H1 (cell line): ENCODE measurements at places on chromosomes 12 and 14. TPM values are rescaled to one million over a fixed set of nuclear protein-coding genes. Genes with fewer than 3 reads are reported as not detected.

DNA sequence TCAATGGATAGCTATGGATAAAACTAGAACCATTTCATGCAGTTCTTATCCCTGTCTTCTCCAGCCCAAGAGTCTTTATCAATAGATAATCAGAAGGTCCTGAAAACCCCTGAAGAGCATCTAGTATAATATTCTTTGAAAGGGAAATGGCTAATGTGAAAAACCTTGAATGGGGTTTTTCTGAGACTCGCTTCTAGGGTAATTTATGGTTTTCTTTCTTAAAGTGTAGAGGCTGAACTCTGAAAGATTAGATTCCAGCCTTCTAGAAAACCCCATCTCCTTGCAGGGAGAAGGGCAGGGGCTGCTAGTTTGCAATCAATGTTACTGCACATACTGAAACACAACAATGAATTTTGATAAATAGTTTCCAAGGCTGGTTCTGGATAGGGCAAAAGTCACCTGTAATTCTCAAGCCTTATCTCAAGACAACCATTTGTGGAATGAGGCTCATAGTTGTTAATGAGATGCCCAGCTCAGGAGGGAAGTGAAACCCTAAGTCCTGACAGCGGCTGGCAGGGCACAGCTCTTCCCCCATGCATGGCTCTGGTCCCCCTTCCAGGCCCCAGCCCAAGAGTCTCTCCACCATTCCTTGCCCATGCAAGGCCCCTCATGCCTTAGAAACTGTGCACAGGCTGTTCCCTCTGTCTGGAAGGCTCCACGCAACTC, 33.7 kb upstream of the PYGL start:
- DNase-seq, result no peak
- H3K4me3 ChIP-seq, result no peak overlapping the region
- H3K4me1 ChIP-seq, result no peaks in the 10 kb centered on the region
- H3K27ac ChIP-seq, result no peak overlapping the region
- H3K36me3 ChIP-seq, result no peaks in the 10 kb centered on the region

- no peaks in the 10 kb centered on the region for H3K27me3 ChIP-seq
- H3K27ac ChIP-seq, result no peak overlapping the region
- H3K36me3 ChIP-seq, result peaks cover 4% of the 10 kb centered on the region
Observed at GRCh38 chr12:109112720-109113465, 3.5 kb upstream of the ACACB start.

GRCh38 chr14:104189629-104190335, 51.4 kb downstream of the KIF26A start:
- no peak overlapping the region for H3K27ac ChIP-seq
- H3K4me1 ChIP-seq, result no peaks in the 10 kb centered on the region; the same call in 1 of the 2 replicates
- no peaks in the 10 kb centered on the region for H3K36me3 ChIP-seq
- H3K27me3 ChIP-seq, result peaks cover 1% of the 10 kb centered on the region; the same call in 1 of the 2 replicates

- no peaks in the 10 kb centered on the region for H3K36me3 ChIP-seq
- H3K4me3 ChIP-seq, result no peak overlapping the region
- H3K27me3 ChIP-seq, result no peaks in the 10 kb centered on the region
- no peak for DNase-seq
- H3K27ac ChIP-seq, result no peak overlapping the region
Observed at GRCh38 chr14:80847070-80847469, 94.5 kb downstream of the CEP128 start.

GRCh38 chr14:24232645-24233537, at the start of gene GMPR2:
Gene GMPR2, plus strand, starts transcription at chr14:24232929. Its CDS starts 325 bp downstream, at chr14:24233254.
- no peaks in the 10 kb centered on the region for H3K27me3 ChIP-seq
- H3K36me3 ChIP-seq, result peaks cover 31% of the 10 kb centered on the region
- H3K4me3 ChIP-seq, result peak within 1 kb of the TSS; percentile 87
- H3K27ac ChIP-seq, result peak within 1 kb of the TSS; percentile 94
- peaks cover 14% of the 10 kb centered on the region for H3K4me1 ChIP-seq

DNA sequence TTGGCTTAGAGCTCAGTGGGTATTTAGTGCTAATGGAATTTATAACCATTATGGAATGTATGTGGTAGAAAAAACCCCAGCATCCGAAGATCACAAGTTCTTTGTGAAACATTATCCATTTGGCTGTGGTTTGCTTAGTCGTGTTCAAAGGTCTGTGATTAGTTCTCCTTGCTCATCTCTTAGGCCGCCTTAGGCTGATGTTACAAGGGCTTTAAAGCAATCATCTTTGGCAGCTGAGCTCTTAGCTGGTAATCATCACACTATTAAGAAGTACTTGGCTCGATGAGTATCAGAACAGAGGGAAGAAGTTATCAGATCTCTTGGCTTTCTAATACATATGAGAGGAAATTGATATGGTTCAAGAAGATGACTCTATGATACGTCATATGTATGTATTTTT, 124.1 kb upstream of the E2F7 start:
- no peaks in the 10 kb centered on the region for H3K36me3 ChIP-seq
- no peaks in the 10 kb centered on the region for H3K27me3 ChIP-seq
- H3K4me1 ChIP-seq, result no peaks in the 10 kb centered on the region
- no peak overlapping the region for H3K27ac ChIP-seq
- no peak for DNase-seq
- no peak overlapping the region for H3K4me3 ChIP-seq

- no peak overlapping the region for H3K4me3 ChIP-seq
- no peak for DNase-seq
- no peaks in the 10 kb centered on the region for H3K36me3 ChIP-seq
- H3K4me1 ChIP-seq, result peaks cover 5% of the 10 kb centered on the region
- no peaks in the 10 kb centered on the region for H3K27me3 ChIP-seq
- H3K27ac ChIP-seq, result no peak overlapping the region
Observed at GRCh38 chr14:69989622-69990021, 110.4 kb downstream of the SMOC1 start.

- no peaks in the 10 kb centered on the region for H3K4me1 ChIP-seq
- no peak overlapping the region for H3K27ac ChIP-seq
- H3K27me3 ChIP-seq, result no peaks in the 10 kb centered on the region
- no peaks in the 10 kb centered on the region for H3K36me3 ChIP-seq
- no peak for DNase-seq
Observed at GRCh38 chr12:87270919-87271318, 758.3 kb downstream of the C12orf50 start.

DNA sequence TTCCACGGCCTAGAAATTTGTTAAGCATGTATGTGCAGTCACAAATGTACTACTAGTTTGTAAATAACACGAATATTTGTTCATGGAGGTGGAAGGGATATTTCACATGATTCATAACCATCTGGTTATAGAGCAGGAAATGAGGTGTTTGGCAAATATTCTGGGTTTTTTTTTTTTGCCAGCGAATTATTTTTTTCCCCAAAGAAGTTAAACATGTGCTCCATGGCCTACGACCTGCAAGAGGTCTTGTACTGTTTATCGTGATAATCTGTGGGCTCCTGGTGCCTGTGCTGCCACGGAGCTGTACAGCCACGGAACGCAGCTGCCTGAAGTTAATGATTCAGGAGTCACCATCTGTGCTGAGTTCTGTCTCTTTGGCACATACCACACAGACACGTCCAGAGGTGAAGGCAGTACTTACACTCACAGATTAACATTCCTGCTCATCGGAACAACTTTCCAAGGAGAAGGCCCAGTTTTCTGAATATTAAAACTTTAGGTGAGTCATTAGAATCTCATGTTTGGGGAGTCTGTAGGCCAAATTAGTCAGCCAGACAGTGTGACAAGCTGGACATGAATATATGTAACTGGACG, 156.3 kb downstream of the TMX1 start:
- H3K27me3 ChIP-seq, result no peaks in the 10 kb centered on the region
- no peaks in the 10 kb centered on the region for H3K36me3 ChIP-seq
- no peak overlapping the region for H3K27ac ChIP-seq
- DNase-seq, result no peak

- no peak overlapping the region for H3K27ac ChIP-seq
- no peak overlapping the region for H3K4me3 ChIP-seq
- H3K36me3 ChIP-seq, result peaks cover 5% of the 10 kb centered on the region; the same call in 1 of the 2 replicates
- no peaks in the 10 kb centered on the region for H3K27me3 ChIP-seq
Observed at GRCh38 chr12:64189530-64189929, 32.6 kb downstream of the KICS2 start.

- no peak overlapping the region for H3K27ac ChIP-seq
- no peaks in the 10 kb centered on the region for H3K27me3 ChIP-seq
- H3K36me3 ChIP-seq, result no peaks in the 10 kb centered on the region
- DNase-seq, result peak; percentile 61
Observed at GRCh38 chr12:115623764-115624334, 653.6 kb downstream of the MED13L start.

DNA sequence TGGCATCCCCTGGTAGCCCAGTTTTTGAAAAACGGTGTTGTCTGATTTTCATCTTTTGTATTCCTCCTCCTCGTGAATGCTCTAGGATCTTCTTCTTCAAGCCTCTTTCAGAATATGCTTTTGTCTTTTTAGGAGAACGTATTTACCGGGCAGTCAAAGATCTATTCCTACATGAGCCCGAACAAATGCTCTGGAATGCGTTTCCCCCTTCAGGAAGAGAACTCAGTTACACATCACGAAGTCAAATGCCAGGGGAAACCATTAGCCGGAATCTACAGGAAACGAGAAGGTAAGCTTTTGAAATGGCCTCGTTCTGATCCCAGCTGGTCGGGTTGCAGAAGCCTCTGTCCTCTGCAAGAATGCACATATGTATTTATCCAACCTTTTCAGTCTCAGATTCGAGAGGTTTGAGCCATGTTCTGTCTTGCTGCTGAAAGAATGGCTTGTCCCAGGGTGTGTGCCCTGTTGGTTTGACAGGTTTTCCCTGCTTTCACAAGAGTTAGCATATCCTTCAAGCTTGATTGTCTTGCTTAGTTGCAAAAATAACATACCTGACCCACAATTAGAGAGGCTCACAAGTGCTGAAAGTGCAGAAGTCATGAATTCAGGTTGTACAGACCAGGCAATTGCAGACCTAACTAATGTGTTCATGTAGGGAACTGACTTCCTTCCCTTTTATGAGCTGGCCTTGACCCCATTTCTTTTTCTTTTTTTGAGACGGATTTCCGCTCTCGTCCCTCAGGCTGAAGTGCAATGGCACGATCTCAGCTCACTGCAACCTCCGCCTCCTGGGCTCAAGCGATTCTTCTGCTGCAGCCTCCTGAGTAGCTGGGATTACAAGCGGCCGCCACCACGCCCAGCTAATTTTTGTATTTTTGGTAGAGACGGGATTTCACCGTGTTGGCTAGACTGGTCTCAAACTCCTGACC, 6.8 kb downstream of the KMT5A start:
- H3K36me3 ChIP-seq, result no peaks in the 10 kb centered on the region; the same call in 1 of the 2 replicates
- no peak overlapping the region for H3K27ac ChIP-seq
- peaks cover 26% of the 10 kb centered on the region for H3K27me3 ChIP-seq
- H3K4me3 ChIP-seq, result no peak overlapping the region

DNA sequence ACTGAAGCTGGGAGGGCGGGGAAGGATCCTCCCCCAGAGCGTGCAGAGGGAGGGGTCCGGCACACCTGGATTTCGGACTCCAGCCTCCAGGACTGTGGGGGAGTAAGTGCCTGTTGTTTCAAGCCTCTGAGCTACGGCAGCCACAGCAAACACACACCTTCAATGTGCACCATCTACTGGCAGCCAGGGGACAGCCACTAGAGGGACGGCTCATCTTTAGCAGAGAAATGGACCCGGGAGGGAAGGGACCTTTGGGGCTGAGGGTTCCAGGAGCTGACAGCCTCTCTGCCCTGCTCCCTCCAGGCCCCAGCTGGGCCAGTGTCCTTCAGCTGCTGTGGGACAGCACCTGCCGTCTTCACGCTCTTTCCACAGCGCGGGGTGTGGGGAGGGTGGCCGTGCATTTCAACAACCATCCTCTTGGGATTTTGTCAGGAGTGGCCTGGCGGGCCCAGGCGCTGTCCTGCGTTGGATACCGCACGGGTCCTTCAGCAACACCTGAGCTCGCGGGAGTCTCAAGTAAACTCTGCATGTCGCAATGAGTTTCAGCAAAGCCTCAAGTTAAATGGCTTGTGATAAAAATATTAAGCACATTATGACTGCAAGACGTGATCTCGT, 209.2 kb upstream of the C14orf180 start:
- H3K36me3 ChIP-seq, result no peaks in the 10 kb centered on the region
- H3K4me3 ChIP-seq, result no peak overlapping the region
- DNase-seq, result peak; percentile 13
- peaks cover 7% of the 10 kb centered on the region; the same call in 1 of the 2 replicates for H3K4me1 ChIP-seq
- H3K27me3 ChIP-seq, result no peaks in the 10 kb centered on the region
- no peak overlapping the region for H3K27ac ChIP-seq

DNA sequence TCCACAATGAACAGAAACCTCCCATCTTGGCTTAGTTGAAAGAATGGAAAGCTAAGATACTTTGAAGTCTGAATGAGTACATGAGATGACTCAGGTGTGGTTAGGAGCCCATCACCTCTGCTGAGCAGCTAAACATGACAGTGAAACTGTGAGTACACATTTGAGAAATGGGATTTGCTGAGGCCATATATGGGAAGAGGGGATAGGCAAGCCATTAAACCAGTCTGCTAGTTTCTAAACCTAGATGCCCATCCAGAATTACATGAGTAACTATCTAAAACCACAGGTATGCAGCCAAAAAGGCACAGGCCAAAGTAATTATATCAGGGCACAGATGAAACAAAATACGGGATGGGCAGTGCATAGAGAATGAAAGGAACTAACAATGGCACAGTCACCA, 41.2 kb downstream of the NKX2-1 start:
- no peaks in the 10 kb centered on the region for H3K4me1 ChIP-seq
- no peaks in the 10 kb centered on the region for H3K36me3 ChIP-seq
- H3K27ac ChIP-seq, result no peak overlapping the region
- H3K27me3 ChIP-seq, result no peaks in the 10 kb centered on the region

- no peak overlapping the region for H3K27ac ChIP-seq
- DNase-seq, result no peak
- H3K4me3 ChIP-seq, result no peak overlapping the region
- H3K27me3 ChIP-seq, result no peaks in the 10 kb centered on the region
- H3K36me3 ChIP-seq, result no peaks in the 10 kb centered on the region
Observed at GRCh38 chr12:130993759-130994670, 40.3 kb downstream of the ADGRD1 start.

- H3K36me3 ChIP-seq, result no peaks in the 10 kb centered on the region
- DNase-seq, result peak; percentile 33
- H3K27ac ChIP-seq, result no peak overlapping the region
- H3K4me3 ChIP-seq, result no peak overlapping the region
- H3K4me1 ChIP-seq, result 0 out of 2 replicates have a peak, but pooled peaks cover 6% of the 10 kb centered on the region
Observed at GRCh38 chr12:12094481-12094880, 23.7 kb downstream of the BCL2L14 start.

DNA sequence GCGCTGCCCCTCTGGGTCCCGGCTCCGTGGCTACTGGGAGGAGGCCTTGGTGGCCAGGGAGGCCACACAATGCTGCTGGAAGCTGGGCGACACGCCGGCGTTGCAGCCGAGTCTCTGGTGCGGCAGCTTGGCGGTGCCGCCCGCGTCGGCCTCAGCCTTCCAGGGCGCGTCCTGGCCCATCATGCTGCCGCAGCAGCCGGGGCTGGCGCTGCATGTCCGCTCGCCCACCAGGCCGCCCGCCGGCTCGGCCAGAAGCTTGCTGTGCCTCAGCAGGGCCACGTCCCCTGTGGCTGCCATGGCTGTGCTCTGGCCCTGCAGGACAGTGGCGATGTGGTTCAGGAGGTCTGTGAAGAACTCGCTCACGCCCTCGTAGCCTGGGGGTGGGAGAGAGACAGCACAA, 18.6 kb downstream of the CHGA start:
- DNase-seq, result no peak
- H3K27ac ChIP-seq, result no peak overlapping the region
- H3K36me3 ChIP-seq, result no peaks in the 10 kb centered on the region; the same call in 1 of the 2 replicates
- H3K4me3 ChIP-seq, result no peak overlapping the region
- no peaks in the 10 kb centered on the region for H3K27me3 ChIP-seq

- peaks cover 16% of the 10 kb centered on the region for H3K27me3 ChIP-seq
- no peak overlapping the region for H3K27ac ChIP-seq
- DNase-seq, result no peak
- H3K36me3 ChIP-seq, result peaks cover 18% of the 10 kb centered on the region
Observed at GRCh38 chr12:53042607-53043454, 7.0 kb upstream of the TNS2 start.

Gene C12orf50
- not detected in 2 replicates for total RNA-seq

Gene GLIPR1L1
- 1.7 and 2.0 TPM in 2 replicates for total RNA-seq

Gene GYS2
- not detected in 2 replicates for total RNA-seq

Gene ESR2
- 0.19 and 0.52 TPM in 2 replicates for total RNA-seq

Gene AJUBA
- 46.0 TPM in 2 replicates for total RNA-seq

Gene TUNAR
- 63.7 and 63.9 TPM in 2 replicates for total RNA-seq
